ENCODE measurements at places on chromosomes 13 and 19.
A peak's percentile ranks its signal among the peaks of the same experiment; 100 is the strongest.

GRCh38 chr13:58313219-58313618, 681.7 kb downstream of the PCDH17 start:
- DNase-seq = peak; percentile 72

DNA sequence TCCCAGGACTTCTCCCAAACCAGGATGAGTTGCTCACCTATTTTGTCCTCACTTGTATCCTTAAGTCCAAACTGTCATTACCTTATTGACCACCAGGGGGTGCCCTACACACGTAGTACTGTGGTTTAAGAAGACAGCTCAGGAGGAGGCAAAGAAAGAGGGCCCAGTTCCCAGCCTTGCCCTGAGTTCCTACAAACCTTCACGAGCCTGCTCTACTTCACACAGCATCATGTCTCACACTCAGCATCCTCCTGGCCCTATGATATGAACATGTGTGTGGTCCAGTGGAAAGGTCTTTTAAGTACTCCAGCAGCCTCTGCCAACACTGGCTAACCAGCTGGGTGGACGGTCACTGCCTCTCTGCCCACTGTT, 8.1 kb upstream of the ZNF784 start:
- peak; percentile 96 for DNase-seq

DNA sequence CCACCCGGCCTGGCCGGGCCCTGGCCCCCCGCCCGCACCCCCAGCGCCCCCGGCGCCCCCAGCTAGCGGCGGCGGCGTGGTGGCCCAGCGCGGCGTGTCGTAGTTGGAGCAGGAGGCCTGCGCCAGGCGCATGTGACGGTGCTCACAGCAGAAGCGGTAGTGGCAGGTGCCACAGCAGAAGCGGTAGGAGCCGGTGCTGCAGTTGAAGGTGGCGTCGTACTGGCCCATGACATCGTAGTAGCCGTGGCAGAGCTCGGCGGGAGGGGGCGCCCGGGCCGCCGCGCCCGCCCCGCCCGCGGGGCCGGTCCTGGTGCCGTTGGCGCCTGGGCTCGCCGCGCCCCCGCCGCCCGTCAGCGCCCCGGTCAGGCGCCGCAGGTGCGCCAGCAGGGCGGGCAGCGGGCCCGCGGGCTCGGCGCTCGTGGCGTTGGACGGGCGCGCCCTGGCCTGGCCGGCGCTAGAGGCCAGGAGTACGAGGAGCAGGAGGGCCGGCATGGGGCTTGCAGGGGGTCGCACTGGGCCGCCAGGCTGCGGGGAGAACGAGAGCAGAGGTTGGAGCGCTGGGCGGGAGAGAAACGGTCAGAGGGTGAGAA, 633 bp downstream of the SHISA7 start:
- no peak for DNase-seq

GRCh38 chr19:20926796-20927195, 3.7 kb downstream of the ZNF85 start:
- no peak for DNase-seq

DNA sequence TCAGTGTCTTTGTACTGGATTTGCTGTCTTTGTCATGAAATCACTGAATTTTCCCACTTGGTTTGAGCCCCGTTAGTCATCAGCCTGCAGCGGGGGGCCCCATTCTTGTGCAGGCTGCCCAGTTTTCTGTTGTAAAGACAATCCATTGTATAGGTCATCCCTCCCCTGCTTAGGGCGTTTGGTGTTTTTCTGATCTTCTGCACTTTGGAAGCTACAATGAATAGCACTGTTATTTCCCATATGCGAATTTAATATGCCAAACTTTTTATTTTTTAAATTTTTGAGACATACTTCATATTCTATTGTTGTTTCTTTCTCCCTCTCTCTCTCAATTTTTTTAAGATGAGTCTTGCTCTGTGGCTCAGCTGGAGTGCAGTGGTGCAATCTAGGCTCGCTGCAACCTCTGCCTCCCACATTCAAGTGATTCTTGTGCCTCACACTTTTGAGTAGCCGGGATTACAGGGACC, 9.0 kb downstream of the SLC27A1 start:
- peak; percentile 40 for DNase-seq

- DNase-seq = no peak
Observed at GRCh38 chr13:25371875-25372283, at the start of gene ATP8A2. ATP8A2 (plus strand) TSS chr13:25371974; CDS start chr13:25372213, 239 bp downstream.

GRCh38 chr13:42114912-42115311, 66.5 kb downstream of the DGKH start:
- no peak for DNase-seq

- DNase-seq = no peak
Observed at GRCh38 chr19:53795019-53795418, 29.1 kb downstream of the NLRP12 start.

- peak; percentile 95 for DNase-seq
Observed at GRCh38 chr19:35318679-35319448, 10.1 kb upstream of the CD22 start.

DNA sequence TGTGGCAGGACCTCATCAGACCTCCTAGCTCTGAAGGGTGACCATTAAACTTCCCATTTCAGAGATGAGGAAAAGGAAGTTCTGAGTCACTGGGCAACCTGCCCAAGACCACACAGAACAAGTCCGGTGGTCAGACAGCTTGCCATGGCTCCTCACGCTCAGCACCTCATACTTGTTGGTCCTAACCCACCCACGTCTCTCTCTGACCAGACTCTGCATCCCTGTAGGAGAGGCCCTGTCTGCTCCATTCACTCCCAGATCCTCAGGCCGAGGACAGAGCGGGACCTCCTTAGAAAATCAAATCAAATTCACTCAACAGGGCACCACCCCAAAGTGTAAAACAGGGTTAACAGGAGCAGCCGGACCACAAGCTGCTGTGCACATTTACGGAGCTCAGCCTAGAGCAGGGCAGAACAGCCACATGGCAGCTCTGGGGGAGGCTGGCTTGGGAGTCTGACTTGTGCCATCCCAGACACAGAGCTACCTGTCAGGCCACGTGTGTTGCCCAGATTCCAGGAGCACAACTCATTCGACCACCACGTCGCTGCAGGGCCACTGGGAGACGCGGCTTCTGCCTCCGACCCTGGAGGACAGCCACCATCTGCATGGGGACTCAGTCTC, 1.7 kb downstream of the MIER2 start:
- peak; percentile 89 for DNase-seq

- DNase-seq = no peak
Observed at GRCh38 chr13:92172191-92172590, 773.8 kb downstream of the GPC5 start.

DNA sequence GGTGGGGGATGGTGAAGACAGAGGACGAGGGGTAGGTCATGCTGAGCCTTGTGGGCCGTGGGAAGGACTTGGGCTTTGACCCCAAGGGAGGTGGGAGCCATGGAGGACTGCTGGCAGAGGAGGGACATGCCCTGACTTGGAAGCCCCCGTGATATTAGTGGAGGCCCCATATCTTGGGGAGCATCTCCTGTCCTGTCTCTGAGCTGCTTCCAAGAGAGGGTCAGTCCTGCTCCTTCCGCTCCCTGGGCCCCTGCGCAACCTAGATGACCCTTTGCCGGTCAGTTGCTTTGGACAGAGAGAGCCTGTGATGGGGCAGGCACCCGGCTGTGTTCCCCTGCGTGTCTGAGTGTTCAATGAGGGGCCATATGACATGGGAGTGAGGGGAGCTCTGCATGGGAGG, 5.2 kb downstream of the TLE6 start:
- DNase-seq = no peak

- DNase-seq = no peak
Observed at GRCh38 chr19:35272954-35273649, 4.3 kb downstream of the USF2 start.

DNA sequence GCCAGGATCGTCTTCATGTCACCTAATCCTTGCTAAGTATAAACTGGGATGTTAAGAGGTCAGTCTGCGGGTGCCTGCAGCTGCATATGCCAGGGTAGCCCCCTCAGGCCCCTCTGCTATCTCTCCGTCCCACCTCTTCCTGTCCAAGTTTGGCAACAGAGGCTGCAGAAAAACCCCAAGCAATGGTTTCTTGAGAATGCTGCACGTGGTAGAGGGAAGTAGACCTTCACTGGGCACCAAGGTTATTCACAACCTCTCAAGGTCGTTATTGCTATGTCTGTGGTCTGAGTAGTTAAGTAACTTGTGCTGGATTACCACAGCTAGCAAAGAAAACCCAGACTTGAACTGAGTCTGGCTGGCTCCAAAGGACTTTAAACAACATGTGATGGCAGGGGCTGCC, 77.9 kb upstream of the XPO4 start:
- no peak for DNase-seq

DNA sequence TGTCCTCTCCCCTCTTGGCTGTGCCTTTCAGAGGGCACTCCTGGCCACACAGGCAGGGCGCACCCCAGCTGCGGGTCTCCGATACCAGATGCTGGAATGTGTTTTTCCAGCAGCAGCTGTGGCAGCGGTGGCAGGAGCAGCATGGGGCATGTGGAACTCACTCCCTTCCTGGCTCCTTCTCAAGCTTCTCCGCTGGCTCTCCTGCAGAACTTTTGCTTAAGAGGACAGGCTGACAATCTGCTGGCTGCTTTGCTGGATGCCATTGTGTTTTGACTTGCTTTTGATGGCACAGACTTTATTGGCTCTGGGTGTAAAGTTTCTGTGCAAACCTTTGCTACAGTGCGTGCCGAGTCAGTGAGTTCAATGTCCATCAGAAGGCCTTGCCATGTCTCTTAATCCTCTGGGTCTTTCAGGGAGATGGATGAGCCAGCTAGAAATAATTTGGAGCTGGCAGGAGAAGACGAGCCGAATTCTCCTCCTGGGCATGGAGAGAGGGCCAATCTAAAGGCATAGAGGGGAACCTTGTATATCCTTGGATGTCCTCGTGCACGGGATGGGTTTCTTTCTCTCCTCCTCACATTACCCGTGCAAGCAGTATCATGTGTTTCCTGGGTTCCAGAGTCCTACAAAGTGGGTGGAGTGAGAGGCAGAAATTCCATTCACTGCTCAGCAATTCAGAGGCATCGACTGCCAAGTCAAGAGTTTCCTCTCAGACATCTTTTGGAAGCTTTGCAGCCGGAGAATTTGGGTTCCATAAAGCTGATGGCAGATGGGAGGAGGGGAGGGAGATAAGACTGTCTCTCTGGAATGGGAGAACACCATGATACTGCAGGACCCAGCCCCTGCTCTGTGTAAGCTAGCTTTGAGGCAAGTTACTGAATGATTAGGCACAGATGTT, 231.2 kb downstream of the FGF9 start:
- no peak for DNase-seq

DNA sequence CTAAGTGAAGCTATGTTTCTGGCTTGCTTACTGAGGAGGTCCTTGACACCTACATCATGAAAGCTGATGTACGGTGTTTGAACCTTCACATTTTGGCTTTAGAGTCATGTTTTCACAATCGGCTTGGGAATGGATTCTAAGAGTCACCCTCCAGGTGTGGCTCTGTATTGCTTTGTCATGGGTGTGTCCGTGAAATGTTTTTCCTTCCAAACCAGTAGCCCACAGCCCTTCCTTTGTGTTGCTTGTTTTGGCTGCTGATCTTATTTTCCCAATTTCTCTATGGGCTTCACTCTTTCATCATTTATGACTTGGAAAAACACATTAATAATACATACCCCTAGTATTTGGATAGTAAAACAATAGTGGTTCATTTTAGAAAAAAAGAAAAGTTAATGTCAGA, 240.6 kb downstream of the GGACT start:
- DNase-seq = no peak

DNA sequence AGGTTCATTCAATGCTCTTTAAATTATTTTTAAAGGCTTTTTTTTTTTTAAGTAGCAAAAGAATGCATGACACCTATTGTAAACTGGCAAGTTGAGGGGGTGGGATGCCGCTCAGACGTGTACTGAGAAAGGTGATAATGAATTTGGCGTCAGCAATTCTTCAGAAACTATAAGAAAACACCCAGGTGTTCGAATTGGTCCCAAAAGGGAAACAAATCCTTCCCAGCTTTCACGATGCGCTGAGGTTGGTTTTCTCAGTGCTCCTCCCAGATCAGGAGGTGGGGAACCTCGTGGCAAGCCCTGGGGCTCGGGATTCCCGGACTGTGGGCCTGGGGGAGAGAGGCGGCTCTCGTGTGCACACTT, 543 bp upstream of the FAM124A start:
- no peak for DNase-seq

- no peak for DNase-seq
Observed at GRCh38 chr19:1245494-1246264, 2.7 kb upstream of the MIDN start.

- DNase-seq = peak; percentile 49
Observed at GRCh38 chr19:18289471-18290301, 8.3 kb upstream of the JUND start.
